ENCODE measurements at places on chromosomes 16 and 17.

- DNase-seq = no peak
Measured at GRCh38 chr16:642189-643049, 791 bp downstream of the MCRIP2 start.

GRCh38 chr17:49681106-49681979 lies 3.4 kb upstream of the SPOP start:
- no peak for DNase-seq

DNA sequence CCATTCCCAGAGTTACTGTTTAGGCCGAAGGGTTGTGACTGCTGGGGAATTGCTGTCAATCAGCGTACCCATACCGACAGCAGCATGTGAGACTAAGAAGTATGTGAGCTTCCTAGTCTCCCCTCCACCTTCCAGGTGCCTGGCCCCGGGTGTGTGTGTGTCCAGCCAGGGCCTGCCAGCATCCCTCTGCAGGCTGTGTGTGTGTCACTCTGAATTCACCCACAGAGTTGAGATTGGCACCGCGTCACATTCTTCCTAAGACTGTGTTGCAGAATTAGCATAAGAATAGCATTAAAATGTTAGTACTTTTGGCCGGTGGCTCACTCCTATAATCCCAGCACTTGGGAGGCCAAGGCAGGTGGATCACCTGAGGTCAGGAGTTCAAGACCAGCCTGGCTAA lies 31.8 kb downstream of the PRMT7 start:
- no peak for DNase-seq

- DNase-seq = no peak
Measured at GRCh38 chr16:77077256-77077922, 113.6 kb upstream of the MON1B start.

- DNase-seq = no peak
Measured at GRCh38 chr16:84543253-84543652, 38.8 kb upstream of the MEAK7 start.

DNA sequence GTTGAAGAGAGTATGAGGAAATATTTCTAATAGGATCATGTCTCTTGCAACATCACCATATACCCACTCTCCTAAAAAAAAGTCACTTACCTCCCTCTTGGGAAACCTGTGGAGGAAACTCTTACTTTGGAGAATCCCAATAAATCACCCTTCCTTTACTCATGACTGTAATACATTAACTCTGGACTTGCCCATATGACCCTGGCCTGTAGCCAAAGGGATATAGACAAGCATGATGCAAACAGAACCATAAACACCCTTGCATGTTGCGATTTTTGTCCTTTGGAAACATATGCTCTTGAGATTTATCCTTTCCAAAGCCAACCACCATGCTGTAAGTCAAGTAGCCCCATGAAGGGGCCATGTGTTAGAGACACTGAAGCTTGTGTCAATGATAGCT lies 19.5 kb downstream of the CDH11 start:
- no peak for DNase-seq

GRCh38 chr16:56109205-56109604 lies 82.1 kb upstream of the GNAO1 start:
- DNase-seq = no peak

DNA sequence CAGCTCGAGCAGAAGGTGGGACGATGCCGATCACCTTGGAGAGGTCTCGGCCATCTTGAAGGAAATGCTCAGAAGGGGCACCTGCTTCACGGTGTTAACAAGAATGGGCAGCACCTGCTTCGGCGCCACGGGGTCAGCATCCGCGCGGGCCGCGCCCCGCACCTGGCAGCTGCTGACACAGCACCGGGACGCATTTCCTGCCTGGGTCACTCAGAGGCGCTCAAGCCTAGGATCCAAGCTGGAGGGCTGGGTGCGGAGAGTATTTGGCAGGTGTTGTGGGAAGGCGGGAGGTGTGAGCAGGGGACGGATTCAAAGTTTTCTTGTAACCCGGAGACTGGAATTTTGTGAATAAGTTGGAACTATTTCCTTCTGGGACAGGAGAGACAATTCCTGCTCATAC lies 39.3 kb upstream of the AKTIP start:
- no peak for DNase-seq

- no peak for DNase-seq
Measured at GRCh38 chr16:11774065-11774626, 22.9 kb downstream of the ZC3H7A start.

DNA sequence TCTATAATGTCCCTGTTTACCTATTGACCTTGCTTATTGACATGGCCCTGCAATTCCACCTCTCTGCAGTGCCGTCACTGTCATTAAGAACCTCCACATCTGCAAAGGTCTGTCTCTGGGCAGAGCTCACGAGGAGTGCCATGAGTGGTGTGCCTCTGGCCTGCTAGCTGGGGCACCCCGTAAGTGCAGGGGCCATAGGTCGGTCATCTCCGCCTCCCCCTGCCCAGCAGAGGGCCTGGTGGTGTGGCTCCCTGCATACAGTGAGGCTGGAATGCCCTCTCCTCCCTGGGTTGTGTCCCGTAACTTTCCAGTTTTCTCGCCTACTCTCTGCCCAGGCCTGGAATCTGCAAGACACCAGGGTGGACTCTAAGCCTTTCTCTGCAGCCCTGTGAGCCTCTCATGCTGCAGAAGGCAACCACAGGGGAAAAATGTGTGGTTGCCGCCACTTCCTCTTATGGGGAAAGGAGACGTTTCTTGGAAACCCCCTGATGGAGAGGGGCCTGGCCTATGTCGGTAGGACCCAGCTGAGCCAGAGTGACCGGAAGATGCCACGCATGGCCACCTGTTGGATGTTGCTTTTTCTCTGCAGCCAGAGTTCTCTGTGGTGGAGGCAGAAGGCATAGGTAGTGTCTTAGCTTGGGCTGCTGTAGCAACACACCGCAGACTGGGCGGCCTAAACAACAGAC lies 2.7 kb upstream of the SNX20 start:
- no peak for DNase-seq

- DNase-seq = no peak
Measured at GRCh38 chr16:75296606-75297005, 45.2 kb upstream of the BCAR1 start.

GRCh38 chr17:17497065-17497844 lies 1.1 kb upstream of the RASD1 start:
- no peak for DNase-seq

GRCh38 chr16:85307552-85308364 lies 195.5 kb upstream of the CIBAR2 start:
- DNase-seq = no peak

DNA sequence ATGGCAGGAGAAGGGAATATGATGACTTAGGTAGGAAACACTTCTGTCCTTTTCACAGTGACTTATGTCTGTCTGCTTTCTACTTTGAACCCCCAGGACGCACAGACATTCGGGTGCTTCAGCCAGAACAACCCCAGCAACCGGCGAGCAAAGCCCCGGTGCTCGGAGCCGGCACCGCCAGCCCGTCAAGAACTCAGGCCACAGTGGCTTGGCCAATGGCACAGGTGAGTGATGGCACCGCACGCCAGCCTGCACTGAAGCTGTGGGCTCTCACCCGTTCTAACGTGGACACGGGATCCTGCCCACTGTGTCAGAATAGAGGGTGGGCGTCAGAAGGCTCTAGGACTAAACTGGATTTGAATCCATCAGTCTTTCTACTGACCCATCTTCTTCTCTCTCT lies 79.4 kb upstream of the CLEC18A start:
- DNase-seq = no peak

- DNase-seq = peak; percentile 63
Measured at GRCh38 chr17:27651411-27652345, 20.7 kb downstream of the LGALS9 start.

GRCh38 chr17:50203086-50203485 lies 1.7 kb upstream of the COL1A1 start:
- DNase-seq = no peak

- no peak for DNase-seq
Measured at GRCh38 chr16:14024283-14024682, 46.8 kb upstream of the MRTFB start.

DNA sequence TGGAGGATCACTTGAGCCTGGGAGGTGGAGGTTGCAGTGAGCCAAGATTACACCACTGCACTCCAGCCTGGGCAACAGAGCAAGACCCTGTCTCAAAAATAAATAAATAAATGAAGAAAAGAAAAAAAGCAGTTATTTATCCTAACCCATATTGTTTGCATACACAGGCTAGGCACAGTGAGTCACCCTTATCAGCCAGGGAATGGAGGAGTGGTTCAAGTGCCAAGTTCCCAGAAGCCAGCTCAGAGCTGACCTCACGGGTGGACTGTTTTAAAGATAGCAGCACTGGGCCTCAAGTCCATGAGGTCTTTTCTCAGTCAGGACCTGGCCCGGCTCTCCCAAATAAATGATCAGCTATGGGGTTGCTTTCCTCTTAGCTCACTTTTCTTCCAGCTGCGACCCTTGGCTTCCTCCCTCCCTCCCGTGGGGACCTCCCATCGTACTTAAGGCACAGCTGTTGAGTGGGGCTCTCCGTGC lies 22.6 kb upstream of the MGAT5B start:
- DNase-seq = no peak

- DNase-seq = no peak
Measured at GRCh38 chr17:27808628-27809027, 8.3 kb upstream of the NOS2 start.

DNA sequence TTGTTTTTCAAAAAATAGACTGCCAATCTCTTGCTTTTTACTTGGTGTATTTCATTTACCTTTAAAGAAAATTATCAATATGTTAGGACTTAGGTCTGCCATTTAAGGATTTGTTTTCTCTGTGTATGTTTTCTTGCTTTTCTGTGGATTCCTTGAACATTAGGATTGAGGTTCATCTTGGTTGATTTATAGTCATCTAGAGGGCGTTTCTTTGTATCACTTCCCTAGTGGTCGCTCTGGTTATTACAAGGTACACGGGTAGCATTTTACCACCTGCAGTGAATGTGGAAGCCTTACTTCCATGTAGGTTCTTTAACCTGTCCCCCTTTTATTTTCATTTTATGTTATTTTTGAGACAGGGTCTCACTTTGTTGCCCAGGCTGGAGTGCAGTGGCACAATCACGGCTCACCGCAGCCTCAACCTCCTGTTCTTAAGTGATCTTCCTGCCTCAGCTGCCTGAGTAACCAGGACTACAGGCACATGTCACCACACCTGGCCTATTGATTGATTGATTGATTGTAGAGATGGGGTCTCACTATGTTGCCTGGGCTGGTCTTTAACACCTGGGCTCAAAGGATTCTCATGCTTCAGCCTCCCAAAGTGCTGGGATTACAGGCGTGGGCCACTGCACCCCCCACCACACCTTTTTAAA lies 35.2 kb upstream of the CBX4 start:
- DNase-seq = peak; percentile 9

GRCh38 chr17:40032322-40033320 lies 17.4 kb downstream of the CSF3 start:
- no peak for DNase-seq
